ENCODE measurements at places on chromosomes 4 and X.

DNA sequence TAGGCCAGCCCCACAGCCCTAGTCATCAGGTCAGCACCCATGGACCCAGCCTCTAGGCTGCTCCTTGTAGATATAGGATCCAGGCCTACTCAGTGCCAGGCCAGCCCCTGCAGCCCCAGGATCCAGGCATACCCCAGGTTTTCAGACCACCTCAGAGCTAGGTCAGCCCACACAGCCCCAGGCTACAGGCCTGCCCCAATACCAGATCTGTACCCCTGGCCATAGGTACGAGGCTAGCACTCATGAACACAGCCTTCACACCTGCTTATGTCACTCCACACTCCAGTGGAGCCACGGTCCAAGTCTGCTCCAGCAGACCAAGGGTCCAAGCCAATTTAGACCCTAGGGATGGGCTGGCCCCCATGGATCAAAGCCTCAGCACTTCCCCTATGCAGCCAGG, 191.0 kb downstream of the DLG3 start:
- no peak for DNase-seq

DNA sequence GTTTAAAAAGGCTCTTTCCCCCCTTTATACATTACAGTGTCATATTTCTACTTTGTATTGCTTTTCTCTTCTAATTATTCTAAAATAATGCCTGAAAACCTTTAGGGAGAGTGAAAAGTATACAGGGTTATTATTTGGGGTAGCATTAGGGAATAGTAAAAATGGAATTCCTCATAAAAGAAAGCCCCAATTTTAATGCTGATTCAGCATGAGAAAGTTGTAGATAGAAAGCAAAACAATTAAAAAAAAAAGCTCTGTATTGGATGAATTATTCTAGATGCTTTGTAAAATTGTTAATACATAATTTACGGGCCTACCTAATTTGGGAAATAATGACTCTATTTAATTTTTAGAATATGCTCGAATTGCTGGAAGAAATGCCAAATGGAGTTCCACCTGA, 92.4 kb downstream of the RS1 start:
- no peak for DNase-seq

DNA sequence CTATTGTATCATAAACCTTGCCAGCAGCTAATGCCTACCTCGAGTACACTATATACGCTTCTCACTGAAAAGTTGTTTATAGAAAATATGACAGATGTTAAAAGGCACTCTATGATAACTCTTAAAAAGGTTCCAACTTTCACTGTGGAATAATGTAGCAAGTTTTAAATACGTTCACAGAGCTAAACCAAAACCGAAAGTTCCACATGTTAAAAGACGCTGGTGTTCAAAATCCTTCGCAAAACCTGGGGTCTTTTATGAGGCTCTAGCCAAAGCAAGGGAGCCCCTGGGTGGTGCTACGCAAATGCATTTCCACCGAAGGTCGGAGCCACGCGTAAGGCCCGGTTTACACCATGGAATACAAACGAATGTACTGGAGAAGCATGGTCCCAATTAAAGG, 103.7 kb upstream of the TENM3 start:
- DNase-seq: no peak

- DNase-seq: no peak
Measured at GRCh38 chr4:174545268-174545667, 23.0 kb upstream of the HPGD start.

DNA sequence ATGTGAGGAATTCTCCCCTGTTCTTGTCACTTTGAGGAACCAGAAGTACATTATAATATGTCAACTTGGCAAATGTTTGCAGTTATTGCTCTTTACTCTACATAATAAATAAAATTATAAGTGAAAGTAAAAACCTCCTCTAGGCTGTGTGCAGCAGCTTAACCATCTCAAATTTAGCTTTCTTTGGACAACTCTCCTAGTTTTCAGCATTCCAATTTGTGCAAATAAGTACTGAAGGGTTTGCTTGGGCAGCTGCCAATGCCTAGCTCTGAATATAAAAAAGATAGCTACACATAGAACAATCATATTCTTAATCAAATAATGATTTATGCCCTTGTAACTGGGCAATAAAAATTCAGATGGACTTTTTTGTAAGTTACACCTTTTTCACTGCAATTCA, 82.5 kb downstream of the GASK1B start:
- DNase-seq: no peak
